Activated naive CD8-positive, alpha-beta T cell treated with anti-CD3 and anti-CD28 coated beads, Interleukin-2, amount 10 ng/mL, durations not matched to agents 7 days and 5 days (primary cell): ENCODE measurements at places on chromosomes 7 and 10. TPM values are rescaled to one million over a fixed set of nuclear protein-coding genes. Genes with fewer than 3 reads are reported as not detected.

The HOGA1 gene
- not detected for total RNA-seq

The ZNF804B gene
- not detected for total RNA-seq

DNA sequence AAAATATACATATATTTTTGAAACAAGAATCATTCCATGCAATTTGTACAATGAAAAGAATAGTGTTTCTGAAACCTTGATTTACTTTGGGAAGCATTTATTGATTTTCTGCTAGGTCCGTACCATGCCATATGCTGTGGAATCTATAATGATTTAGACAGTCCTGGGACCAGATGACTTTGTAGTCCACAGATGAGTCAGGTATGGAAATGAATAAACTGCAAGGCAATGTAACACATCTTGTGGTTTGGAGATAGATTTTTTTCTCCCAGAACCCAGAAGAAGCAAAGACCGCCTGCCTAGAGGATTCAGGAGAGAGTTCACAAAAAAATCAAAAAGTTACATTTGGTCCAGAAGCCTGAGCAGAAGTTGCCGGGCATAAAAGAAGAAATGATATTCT, 190.4 kb downstream of the GPR37 start:
- no peaks in the 10 kb centered on the region for H3K4me1 ChIP-seq
- H3K27me3 ChIP-seq, result no peaks in the 10 kb centered on the region
- DNase-seq, result no peak
- H3K4me3 ChIP-seq, result no peak overlapping the region
- H3K27ac ChIP-seq, result no peak overlapping the region
- no peaks in the 10 kb centered on the region for H3K36me3 ChIP-seq

DNA sequence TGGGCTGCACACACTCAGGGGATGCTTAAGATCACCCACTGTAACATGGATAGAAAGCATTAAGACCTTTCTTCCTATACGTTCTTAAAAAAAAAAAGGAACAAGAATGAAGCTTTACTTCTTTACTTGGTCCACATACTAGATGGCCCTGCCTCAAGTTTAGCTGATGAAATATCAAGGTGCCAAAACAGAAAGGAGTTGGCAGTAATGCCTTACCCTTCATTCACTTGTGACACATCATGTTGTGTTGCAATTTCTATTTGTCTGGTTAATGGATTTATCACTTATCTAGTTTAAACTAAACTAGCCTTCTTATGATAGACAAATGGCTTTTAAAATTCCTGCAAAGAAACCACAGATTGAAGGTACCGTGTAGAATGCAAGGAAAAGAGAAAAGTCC, 720.3 kb downstream of the CCSER2 start:
- H3K27ac ChIP-seq, result no peak overlapping the region
- no peak for DNase-seq
- H3K27me3 ChIP-seq, result no peaks in the 10 kb centered on the region
- H3K4me1 ChIP-seq, result no peaks in the 10 kb centered on the region
- H3K4me3 ChIP-seq, result no peak overlapping the region

DNA sequence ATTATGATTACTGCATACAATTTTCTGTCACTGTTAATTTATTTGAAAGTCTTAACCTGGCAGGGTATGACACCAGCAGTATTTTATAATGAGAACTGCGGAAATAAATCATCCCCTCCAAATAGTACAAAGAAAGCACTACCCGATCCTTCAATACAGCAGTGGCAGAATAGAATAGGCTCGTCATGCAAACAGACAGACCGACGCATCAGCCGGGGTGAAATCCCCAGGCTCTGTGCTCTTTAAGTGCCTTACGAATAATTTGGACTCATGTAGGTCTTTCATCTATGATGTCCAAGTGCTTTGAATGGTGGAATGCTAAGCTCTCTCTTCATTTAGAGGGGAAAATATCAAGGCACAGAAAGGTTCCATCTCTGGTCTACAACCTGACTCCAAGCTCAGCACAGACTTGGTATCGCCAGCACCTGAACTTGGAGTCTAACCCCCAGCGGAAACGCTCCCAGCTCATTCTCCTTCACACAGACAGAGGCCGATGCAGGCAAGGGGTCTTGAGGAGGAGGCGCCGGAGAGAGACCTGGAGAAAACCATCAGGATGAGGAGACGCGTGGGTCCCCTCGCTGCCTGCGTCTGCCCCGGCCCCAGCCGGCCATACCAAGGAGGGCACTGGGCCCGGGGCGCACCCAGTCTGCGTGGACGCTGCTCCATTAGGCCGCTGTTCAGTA, 568.1 kb upstream of the MKI67 start:
- H3K4me1 ChIP-seq, result no peaks in the 10 kb centered on the region
- DNase-seq, result no peak
- H3K27ac ChIP-seq, result no peak overlapping the region
- H3K27me3 ChIP-seq, result peaks cover 5% of the 10 kb centered on the region
- no peak overlapping the region for H3K4me3 ChIP-seq

GRCh38 chr10:62050346-62050892, 148.9 kb downstream of the ARID5B start:
- peaks cover 89% of the 10 kb centered on the region for H3K4me1 ChIP-seq
- H3K36me3 ChIP-seq, result peaks cover 47% of the 10 kb centered on the region
- H3K27ac ChIP-seq, result peak overlapping the region; percentile 96
- H3K27me3 ChIP-seq, result no peaks in the 10 kb centered on the region
- H3K4me3 ChIP-seq, result peak overlapping the region; percentile 75

GRCh38 chr10:74186678-74187077, 35.7 kb downstream of the ADK start:
- H3K4me3 ChIP-seq, result no peak overlapping the region
- peaks cover 25% of the 10 kb centered on the region for H3K4me1 ChIP-seq
- peaks cover 3% of the 10 kb centered on the region for H3K36me3 ChIP-seq
